ENCODE measurements at places on chromosomes 12 and 14. TPM values are rescaled to one million over a fixed set of nuclear protein-coding genes. Genes with fewer than 3 reads are reported as not detected.

DNA sequence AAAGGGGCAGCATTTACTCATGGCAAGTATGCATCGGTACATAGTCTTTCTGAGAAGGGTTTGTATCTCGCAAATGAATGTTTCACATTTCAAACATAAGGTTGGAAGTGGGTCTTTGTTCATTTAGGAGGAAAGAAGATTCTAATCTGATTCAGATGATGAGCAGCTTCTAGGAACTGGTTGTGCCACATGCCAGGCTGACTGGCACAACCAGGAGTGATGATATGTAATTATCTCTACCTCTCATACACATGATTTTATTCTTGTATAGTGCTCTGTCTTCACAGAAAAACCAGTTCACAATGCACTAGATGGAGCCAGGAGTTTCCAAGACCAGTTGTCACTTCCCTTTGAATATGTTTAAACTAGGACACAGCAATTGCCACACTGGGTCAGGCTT, 13.7 kb upstream of the BEST3 start:
- DNase-seq = no peak

- no peak for DNase-seq
These were observed 1.3 kb upstream of the MYG1 start for GRCh38 chr12:53298164-53298563.

- no peak for DNase-seq
These were observed 1542.6 kb downstream of the AACS start for GRCh38 chr12:126607867-126608266.

GRCh38 chr14:65396082-65396910, 16.2 kb upstream of the FUT8 start:
- DNase-seq = no peak

GRCh38 chr14:37948266-37948665, 259.4 kb upstream of the SSTR1 start:
- DNase-seq = no peak

DNA sequence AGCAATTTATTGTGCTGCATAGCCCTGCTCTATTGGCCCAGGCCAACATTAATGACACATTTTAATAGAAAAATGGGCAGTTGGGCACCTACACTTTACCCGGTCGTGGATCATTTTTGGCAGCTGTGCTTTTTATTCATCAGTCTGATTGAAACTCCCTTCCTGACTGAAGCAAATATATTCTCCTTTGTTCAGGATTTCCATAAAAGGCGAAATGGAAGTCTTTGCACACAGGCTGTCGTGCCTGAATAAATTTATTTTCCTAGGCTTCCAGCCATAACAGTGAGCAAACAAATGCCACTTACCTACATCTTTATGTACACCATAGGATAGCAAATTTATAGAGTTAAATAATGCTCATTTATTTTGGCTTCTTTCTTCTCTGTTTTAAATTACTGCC, 480.7 kb upstream of the DCN start:
- no peak for DNase-seq

GRCh38 chr12:66804563-66804974, 125.7 kb upstream of the GRIP1 start:
- no peak for DNase-seq

DNA sequence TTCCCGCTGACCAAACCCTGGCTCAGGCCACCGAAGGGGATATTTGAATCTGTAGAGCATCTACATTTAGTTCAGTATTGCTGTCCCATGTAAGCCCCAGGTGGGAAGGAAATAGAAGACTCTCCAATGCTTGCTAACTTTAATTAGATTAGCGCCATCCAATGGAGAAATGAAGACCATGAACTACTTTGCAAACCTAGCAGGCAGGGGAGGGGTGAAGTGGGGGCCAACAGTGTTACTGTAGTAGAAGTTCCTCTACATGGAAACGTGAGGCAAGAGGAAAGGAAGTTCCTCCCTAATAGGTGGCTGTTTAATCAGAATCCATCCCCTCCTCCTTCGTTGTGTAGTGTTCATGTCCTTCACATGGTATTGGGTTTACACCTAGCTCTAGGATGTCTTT, 9.3 kb upstream of the DENND5B start:
- DNase-seq = no peak

- DNase-seq = no peak
These were observed 383.8 kb downstream of the PCNX1 start for GRCh38 chr14:71290960-71291466.

- DNase-seq = no peak
These were observed 30.6 kb downstream of the HCAR2 start for GRCh38 chr12:122672515-122672914.

DNA sequence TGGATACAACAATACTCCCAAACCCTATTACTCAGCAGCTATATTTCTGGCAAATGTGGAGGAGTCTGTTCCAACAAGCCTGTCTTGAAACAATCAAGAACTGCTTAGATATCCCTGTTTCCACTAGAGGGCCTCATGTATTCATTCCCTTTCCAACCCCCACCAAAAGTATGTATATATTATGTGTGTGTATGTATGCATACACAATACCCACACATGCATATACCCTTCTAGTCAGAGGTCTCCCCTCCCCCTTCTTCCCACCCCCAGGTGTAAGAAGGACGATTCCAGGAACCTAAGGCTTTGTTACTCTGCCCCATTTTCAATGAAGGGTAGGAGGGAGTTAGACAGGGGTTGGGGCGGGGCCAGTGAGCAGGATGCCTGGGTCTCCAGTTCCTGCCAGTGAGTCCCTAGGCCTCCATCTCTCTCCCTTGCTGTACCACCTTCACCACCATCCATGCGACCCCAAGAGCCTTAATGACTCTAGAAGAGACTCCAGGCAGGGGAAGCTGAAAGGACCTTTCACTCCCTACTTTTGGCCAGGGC, at the start of gene DGKA:
TSS of gene DGKA (plus strand) at position 392 of the 546 bp plus-strand sequence. CDS start 5,342 bp downstream, outside the sequence.
- DNase-seq = no peak

Gene DHH
- total RNA-seq = 1.6 TPM

Gene C12orf54
- total RNA-seq = not detected

Gene RHEBL1
- 0.38 TPM for total RNA-seq

Gene SPATA7
- 7.2 TPM for total RNA-seq
